ENCODE measurements at places on chromosomes 11 and 22.

GRCh38 chr11:78200553-78200952 lies 11.8 kb downstream of the USP35 start:
- no peak for DNase-seq

GRCh38 chr11:106384429-106384828 lies 307.0 kb downstream of the AASDHPPT start:
- DNase-seq, result no peak

- DNase-seq, result no peak
Measured at GRCh38 chr11:134033276-134033675, 35.6 kb upstream of the JAM3 start.

GRCh38 chr11:7511401-7511800 lies 2.4 kb upstream of the PPFIBP2 start:
- DNase-seq, result no peak

- no peak for DNase-seq
Measured at GRCh38 chr11:65184146-65184545, 2.4 kb downstream of the CAPN1 start.

Measured in choroid plexus epithelial cell (primary cell).